NCI-H1105 (cell line): ENCODE measurements at places on chromosomes 2 and 18.

GRCh38 chr2:200223205-200223784, 83.2 kb upstream of the SPATS2L start:
- DNase-seq, result no peak

DNA sequence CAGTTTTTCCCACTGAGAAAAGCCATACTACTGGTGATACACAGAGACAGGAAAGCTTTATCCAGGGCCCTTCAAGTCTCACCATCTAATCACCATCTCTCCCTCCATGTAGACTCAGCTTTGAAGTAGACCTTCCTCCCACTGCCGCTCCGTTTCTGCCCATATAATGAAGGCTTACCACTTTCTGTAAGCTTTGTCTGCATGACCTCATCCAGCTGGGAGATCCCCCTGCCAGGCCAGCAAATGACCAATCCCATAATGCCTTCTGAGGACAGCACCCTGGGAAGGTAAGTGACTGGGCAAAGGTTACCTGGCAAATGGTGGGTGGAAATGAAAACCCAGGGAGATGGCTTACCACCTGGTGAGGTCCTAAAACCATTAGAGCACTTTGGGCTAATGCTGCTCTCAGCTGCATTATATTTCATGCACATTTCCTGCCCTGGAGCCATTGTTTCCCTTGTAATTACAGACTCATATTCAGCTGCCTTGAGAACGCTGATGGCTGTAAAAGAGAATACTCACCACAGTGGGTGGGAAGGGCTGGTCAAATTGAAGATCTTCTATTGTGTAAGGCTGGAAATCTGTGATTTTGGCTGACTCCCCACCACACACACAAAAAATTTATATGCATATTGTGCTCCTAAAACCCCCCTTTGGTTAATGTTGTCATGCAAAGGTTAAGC, 350.7 kb upstream of the SYT4 start:
- no peak for DNase-seq

DNA sequence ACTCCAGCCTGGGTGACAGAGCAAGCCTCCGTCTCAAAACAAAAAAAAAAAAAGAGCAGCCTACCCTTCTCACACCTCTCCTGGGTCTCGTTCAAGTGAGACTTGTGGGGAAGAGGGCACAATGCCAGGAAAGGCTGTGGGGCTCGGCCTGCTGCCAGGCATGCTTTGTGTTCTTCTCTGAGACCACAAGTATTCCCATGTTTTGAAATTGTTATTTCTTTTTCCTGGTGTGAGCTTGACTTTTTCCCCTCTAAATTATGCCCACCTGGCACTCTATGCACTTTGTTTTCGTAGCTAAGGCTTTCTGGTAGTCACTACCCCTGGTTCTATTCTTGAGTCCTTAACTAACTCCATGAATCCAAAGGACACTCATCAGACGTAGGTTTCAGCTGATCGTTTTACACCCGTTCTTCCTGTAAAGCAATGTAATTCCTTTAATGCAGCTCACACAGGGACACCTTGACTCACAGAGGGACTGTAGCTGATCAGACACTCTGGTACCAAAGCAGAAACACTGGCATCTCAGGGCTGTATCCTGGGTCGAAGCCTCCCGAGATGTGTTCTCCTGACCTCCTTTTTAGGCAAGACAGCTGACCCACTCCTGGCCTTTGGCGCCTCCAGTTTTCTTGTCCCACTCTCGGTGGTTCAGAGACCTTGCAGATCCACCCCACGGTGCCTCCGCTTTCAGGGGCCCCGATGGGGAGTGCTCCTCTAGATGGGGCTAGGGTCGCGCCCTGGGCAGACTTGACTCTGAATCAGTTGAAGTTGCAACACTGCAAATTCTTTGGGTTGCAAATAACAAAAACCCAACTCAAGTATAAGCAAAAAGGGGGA, 193.3 kb upstream of the AGAP1 start:
- DNase-seq, result peak; percentile 75

- no peak for DNase-seq
These were observed 63.6 kb upstream of the EHBP1 start for GRCh38 chr2:62641936-62642335.

- DNase-seq, result no peak
These were observed 99.7 kb upstream of the UGP2 start for GRCh38 chr2:63741884-63742579.

GRCh38 chr2:54908591-54908990, 141.7 kb downstream of the RTN4 start:
- DNase-seq, result no peak

- peak; percentile 8 for DNase-seq
These were observed 84.7 kb upstream of the NEDD4L start for GRCh38 chr18:57959278-57959677.

- no peak for DNase-seq
These were observed 118.8 kb downstream of the SH3RF3 start for GRCh38 chr2:109247812-109248211.

- DNase-seq, result no peak
These were observed 266.3 kb downstream of the MREG start for GRCh38 chr2:215746887-215747615.

- DNase-seq, result no peak
These were observed 58.4 kb downstream of the CELF4 start for GRCh38 chr18:37507239-37507638.

GRCh38 chr2:154402213-154402612, 296.3 kb upstream of the KCNJ3 start:
- DNase-seq, result no peak

DNA sequence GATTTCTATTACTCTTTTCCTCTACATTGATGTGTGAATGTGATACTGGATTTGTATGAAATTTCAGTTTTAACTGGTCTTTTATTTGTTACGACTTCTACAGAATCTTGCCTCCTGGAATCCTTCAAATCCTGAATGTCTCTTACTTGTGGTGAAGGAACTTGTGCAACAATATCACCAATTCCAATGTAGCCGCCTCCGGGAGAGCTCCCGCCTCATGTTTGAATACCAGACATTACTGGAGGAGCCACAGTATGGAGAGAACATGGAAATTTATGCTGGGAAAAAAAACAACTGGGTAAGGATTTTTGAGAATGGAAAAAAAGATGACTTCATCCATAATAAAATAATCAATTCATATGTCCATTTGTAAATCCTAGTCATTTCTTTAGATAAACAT, 134.6 kb downstream of the BABAM2 start:
- no peak for DNase-seq

DNA sequence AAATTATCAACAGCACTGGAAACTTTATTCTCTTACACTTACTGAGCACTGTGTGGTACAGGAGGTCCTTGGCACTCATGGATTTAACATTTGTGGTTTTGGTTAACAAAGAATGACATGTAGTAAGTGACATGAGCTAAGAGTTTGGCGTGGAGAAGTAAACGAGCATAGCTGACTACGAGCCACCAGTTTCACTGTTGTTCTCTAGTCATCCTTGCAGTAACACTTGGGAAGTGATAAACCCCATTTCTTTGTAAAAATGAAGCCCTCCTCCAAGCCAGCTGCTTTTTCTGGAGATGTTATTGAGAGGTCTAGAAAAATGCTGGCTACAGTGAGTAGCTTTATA, 32.7 kb downstream of the QPCT start:
- DNase-seq, result no peak

DNA sequence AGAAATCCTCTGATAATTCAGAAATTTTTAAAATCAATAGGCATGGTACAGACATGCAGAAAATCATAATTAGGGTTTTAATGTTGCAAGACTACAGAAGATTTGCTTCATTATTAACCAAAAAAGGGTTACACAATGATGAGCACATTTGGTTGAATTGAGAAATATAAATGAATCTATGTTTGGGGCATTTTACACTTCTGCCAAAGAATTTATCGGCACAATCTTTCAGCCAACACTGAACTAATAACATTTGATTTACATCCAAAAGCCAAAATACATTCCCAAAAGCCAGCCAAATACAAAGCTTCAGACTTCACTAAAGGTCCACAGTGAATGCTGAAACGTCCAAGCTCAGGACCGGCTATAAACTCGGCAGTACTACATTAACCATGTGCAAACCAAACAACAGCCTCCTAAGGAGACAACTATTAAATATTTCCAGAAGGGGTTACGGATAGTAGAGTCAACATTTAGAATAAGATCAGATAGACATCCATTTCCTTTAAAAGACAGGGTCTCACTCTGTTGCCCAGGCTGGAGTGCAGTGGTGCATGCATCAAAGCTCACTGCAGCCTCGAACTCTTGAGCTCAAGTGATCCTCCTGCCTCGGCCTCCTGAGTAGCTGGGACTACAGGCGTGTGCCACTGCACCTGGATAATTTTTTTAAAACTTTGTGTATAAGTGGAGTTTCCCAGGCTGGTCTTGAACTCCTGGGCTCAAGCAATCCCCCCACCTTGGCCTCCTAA, 29.4 kb downstream of the SPRED2 start:
- no peak for DNase-seq

- no peak for DNase-seq
These were observed 294.8 kb downstream of the PTGR3 start for GRCh38 chr18:74914052-74914591.

GRCh38 chr2:237147317-237147716, 61.6 kb downstream of the COPS8 start:
- DNase-seq, result no peak

DNA sequence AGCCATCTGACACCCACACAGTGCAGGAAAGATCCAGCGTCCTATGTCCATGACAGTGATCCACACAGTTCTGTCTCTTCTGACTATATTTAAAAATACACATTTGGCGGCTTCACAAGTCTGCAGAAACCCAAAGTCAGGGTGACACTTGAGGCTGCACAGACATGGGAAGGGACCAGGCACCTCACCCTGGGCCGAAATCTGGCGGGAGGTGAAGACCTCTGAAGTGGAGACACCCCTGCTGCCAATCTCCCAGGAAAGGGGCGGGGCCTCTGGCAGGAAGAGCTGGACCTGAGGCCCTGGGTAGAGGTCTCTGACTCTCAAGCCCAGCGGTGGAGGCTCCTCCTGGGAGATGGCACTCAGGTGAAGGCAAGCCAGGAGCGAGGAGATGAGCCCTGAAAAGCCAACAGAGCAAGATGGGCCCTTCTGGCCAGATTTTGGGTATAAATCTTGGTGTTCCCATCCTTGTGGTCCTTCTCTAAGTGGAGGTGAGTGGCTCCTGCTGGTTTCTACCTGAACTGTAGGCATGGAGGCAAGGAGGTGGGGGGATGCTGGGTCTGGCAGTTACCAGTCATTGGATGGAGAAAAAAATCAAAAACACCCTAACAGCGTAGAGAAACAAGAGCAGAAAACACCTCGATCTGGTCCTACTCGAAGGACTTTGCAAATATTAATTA, 248.4 kb downstream of the HDAC4 start:
- DNase-seq, result no peak

GRCh38 chr2:62495761-62496160, 10.2 kb downstream of the TMEM17 start:
- DNase-seq, result no peak

- DNase-seq, result peak; percentile 93
These were observed 16.9 kb upstream of the RGPD4 start for GRCh38 chr2:107809835-107810234.

GRCh38 chr2:240179941-240180666, 39.6 kb upstream of the OTOS start:
- no peak for DNase-seq

- no peak for DNase-seq
These were observed 47.9 kb downstream of the COL3A1 start for GRCh38 chr2:189022053-189022481.

- no peak for DNase-seq
These were observed 233.5 kb downstream of the MYT1L start for GRCh38 chr2:2097549-2097948.

DNA sequence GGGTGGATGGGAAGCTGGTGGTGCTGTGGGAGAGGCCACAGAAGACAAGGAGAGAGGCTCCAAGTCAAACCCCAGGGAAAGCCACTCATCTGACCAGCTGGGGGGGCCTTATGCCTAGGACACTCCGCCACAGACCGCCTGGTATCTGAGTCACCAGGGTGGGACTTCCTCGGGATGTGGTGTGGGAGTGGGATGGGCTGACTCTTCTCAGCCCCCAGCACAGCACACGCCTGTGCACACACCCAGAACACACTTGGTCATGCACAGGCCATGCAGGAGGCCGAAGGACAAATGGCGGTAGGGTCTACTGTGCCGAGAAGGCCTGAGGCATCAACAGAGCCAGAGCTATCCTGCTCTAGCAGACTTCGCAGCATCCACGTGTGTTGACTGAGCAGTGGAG, 136.4 kb downstream of the INHBB start:
- DNase-seq, result no peak

DNA sequence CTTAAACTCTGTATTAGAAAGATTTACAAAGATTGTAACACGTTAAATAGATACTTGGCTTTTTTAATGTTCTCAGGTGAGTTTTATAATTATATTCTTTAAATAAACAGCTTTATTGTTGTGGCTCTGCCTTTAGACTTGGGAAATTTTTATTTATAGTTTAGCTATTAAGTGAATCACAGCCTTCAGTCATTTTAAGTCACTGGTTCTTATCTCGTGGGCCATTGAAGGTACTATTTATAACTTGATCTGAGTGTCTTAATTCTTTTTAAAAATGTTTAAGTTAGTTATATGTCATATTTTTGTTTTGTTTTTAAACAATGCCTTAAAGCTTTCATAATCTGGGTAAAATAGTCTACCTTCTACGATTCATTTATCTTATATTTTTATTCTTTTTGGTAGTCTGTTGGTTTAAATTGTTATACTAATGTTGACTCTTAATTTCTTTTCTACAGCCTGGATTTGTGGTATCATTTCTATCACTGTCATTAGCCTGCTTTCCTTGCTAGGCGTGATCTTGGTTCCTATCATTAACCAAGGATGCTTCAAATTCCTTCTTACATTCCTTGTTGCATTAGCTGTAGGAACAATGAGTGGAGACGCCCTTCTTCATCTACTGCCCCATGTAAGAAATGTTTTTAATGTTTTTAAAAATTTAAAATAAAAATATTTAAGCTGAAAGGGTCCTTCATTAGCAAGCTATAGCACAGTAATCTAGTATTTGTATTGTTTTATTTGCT, 49.3 kb downstream of the SLC39A10 start:
- no peak for DNase-seq
